ENCODE measurements at places on chromosomes 16 and 17.
A peak's percentile ranks its signal among the peaks of the same experiment; 100 is the strongest.

DNA sequence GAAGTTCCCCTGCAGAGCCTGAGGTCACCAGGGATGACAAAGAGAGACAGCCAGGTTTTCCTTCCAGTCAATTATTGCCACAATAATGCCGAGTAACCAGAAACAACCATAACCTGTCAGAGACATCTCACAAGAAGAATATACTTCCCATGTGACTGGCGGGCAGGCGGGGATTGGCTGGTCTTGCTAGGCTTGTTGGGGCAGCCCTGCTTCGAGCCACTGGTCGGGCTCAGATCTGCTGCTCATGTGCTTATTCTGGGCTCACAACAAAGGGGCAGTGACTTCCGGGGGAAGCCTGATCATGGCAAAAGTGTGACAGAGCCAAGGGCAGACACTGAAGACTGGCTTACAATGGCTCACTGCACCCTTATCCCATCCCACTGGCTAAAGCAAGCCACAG is 48.1 kb upstream of the IRX6 start:
- no peak for DNase-seq

DNA sequence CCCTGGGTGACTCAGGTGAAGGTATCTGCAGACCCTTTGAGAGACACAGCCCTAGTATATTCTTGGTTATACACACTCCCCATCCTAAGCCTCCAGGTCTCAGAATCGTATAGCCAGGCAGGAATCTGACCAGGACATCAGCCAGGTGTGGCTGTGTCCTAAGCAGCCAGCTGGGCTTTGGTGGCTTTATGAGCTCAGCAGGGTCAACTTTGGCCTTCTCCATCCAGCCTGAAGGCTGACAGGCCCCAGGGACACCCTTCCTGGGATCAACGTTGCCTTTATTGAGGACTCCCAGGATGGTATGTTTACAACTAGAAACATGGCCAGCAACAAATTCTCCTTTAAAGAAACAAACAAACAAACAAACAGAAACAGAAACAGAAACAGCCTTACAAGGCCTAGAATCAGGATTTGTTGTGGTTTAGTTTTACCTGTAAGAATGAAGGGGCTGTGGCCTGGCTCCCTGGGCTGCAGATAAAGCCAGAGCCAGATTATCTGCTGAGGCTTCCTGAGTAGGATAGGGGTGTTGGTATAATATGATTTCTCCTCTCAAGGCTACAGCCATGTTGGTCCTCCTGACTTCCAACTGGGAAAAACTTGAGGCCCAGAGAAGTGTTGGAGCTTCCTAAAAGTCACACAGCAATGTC is 8.5 kb downstream of the KIF19 start:
- DNase-seq: no peak

DNA sequence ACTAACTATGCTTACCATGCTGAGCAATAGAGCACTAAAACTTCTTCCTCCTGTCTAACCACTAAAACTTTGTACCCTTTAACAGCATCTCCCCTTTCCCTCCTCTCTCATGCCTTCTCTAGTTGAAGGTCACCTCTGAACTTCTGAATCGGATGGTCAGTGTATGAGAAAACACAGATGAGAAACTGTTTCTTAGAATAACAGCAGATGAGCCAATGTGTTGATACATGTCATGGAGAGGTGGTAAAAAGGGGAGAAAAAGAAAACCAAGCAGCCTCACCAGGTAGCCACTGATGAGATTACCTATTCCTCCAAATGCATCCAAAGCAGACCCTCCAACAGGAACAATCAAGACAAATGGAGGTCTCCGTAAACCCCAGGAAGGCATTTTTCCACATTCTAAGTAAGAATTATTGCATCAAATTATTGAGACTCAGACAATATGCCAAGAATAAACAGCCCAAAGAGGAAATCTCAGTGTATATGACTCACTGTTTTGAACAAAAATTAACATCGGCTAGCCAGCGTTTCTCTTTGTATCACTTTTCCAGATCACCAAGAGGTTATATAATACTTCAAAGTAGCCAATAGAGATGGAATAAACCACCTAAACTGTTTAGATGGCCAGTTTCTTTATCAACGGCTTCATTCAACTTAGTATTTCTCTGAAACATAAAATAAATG is 793.3 kb upstream of the SOX9 start:
- DNase-seq: peak; percentile 57

DNA sequence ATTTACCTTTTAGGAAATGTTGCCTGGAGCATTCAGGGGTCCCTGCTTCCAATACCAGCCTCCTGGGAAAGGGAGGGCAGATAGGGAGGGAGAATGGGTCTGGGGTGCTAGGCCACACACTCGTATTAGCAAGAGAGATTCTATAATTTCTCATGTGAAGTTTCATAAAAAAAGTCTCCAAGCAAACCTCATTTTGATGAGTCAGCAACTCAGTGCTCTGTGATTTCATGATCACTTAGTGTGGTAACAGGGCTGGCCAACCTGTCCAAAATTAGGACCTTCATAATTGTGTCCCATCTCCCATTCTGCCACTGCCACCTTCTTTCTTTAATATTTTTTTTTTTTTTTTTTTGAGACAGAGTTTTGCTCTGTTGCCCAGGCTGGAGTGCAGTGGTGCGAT is 41.4 kb downstream of the IGF2BP1 start:
- DNase-seq: no peak

- DNase-seq: no peak
Measured at GRCh38 chr17:50028736-50029120, 27.2 kb upstream of the ITGA3 start.

- no peak for DNase-seq
Measured at GRCh38 chr16:85570213-85570734, 42.8 kb upstream of the GSE1 start.

- peak; percentile 9 for DNase-seq
Measured at GRCh38 chr17:11598274-11599221, at the start of gene DNAH9. Gene DNAH9 (plus strand): TSS chr17:11598470. CDS start chr17:11598499, 29 bp downstream.

DNA sequence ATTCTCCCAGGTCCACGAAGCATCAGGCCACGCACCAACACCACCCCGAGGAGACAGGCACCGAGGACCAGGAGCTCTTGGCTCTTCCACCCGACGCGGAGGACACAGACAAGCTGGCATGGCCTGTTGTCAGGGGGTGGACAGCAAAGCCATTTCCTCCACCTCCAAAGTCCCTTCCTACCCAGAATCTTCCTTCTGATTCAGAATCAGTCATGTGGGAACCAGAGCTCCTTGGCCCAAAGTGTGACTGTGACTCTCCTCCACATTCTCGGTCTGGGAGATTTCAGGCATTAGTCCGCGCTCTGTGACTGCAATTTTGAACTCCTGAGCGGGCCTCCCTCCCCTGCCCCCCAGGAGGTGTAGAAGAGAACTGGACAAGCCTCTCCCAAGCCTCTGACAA is 9.2 kb downstream of the DNAH17 start:
- DNase-seq: no peak

DNA sequence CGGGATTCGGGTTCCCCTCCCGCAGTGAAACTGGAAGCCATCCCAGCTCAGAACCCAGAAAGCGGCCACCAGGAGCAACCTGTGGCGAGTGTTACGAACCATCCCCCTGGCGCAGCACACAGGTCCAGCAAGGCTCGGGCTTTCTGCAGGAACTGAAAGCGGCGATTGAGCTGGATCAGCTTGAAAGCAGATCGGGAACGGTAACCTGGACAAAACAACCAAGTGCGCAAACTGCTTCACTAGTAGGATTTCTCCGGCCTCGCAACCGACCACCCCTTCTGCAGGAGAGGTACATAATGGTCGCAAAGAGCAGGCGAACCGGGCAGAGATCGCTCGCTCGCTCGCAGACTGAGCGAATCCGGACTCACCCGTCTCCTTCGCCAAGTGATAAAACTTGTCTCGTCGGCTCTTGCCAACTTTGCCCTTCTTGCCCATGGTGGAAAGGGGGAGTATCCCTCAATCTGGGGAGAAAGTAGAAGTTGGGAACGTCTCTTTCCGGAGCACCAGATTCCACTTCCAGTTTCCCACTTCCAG is 696 bp upstream of the PSMC5 start:
- DNase-seq: no peak

DNA sequence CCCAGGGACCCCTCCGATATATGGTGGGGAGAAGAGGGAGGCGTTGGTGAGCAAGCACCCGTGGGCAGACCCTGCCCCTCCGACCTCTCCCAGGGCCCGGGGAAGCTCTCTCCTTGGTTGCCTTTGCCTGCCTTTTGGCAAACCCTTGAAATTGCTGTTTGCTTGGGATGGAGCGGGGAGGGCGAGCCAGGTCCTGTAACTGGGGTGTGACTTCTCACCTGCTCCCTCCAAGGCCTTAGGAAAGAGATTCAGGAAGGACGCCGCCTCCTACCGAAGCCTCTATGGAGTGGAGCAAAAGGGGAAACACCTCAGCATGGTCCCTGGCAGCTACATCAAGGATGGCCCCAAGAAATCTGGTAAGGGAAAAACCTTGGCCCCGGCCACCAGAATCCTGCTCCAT is 4.6 kb downstream of the C16orf78 start:
- no peak for DNase-seq

DNA sequence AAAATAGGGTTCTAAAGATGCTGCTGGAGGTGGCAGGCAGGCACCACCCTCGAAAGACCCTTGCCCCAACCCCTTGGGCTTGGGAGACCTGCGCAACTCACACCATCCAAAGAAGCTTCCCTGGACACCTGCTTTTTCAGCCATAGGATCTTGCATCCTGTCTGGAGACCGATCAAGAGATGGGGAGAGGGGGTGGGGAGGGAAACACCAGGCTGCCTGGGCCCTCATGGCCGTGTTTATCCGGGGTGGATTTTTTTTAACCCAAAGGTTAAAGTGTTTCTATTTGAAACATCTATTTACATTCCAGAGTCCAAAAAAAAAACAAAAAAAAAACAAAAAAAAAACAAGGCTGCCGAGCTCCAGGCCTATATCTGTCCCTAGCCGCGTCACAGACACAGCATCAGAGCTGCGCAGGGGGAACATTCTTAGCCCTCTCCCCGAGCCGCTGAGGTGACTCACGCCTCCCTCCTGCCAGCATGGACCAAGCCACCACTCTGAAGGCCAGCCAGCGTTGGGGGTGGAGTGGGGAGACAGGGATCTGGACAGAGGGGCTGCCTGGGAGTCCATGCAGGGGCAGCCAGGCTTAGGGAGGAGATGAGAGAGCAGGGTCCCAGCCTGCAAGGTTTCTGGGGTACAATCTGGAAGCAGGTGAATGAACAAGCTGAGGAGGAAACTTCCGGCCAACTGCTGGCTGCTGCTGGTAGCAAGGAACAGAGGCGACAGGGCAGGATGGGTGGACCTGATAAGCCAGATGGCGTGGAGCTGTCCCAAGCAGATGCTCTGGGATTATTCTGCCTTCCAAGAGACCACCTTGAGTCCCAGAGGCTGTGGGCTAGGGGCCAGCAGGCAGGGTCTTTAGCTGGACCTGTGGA is 14.8 kb downstream of the HDAC5 start:
- peak; percentile 90 for DNase-seq

GRCh38 chr16:49490321-49490705 is 116.7 kb downstream of the C16orf78 start:
- DNase-seq: no peak

DNA sequence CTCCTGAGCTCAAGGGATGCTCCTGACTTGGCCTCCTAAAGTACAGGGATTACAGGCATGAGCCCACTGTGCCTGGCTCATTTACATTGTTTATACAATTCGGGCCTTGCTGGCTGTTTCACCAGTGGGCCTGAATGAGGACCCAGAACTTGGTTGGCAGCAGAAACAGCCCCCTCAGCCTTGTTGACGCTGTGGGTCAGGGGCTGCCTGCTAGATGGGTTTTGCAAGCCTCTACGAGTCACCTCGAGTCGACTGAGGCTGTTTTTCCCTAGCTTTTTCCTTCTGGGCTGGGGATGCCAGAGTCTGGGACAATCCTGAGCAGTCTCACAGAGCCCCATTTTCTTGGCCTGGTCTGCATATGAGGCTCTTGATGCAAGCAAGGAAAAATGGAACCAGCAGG is 16.1 kb downstream of the PPL start:
- no peak for DNase-seq

GRCh38 chr16:17518441-17518840 is 47.7 kb upstream of the XYLT1 start:
- DNase-seq: no peak

GRCh38 chr16:19419698-19420075 is 2.0 kb downstream of the TMC5 start:
- DNase-seq: no peak

DNA sequence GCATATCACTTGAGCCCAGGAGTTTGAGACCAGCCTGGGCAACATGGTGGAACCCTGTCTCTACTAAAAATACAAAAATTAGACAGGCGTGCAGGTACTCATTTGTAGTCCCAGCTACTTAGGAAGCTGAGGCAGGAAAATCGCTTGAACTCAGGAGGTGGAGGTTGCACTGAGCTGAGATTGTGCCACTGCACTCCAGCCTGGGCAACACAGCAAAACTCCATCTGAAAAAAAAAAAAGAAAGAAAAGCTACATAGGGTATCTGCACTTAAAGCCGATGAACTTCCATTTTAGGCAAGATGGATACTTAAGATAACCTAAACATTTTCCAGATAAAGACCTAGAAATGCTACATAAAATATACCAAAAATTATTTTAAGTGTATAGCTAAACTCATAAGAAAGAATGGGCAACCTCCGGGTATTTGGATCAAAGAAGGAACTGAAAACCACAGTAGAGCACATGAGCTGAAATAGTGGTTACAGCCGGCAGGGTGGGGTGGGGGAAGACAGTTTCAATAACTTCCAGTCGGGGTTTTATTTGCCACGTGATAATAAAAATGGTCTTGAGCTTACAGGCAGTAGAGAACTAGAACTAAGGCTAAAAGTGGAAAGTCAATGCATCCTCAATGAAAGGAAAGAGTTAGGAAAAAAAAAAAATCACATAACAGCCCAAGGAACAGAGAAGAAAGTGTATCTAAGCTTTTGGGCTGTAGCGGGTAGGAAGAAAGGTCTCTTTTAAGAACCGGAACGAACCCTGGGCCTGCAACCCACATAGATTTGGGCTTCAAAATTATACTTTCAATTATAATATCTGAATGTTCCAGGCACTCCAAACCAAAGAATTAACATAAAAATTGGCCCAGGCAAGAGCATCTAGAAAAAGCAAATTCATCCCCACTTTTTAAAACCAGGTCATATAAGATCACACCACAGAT is 53.1 kb downstream of the CFDP1 start:
- peak; percentile 20 for DNase-seq

GRCh38 chr16:81094771-81095251 is 1.4 kb downstream of the GCSH start:
- no peak for DNase-seq

DNA sequence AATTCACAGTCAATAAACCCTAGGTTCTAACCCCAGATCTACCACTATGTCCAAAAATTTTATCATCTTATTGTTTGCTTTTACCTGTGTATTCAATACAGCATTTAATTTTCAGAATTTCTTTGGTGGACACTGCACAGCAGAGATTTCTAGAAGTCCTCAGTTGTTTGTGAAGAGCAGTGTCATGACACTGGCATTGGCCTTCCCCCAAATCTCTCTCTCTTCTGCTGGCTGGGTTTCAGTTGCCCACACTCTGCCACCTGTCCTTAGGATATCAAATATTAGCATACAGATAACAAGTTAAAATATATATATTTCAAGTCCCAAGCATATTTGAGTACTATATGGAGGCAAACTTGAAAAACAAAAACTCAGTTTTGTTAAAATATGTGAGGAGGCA is 2.0 kb upstream of the THUMPD1 start:
- DNase-seq: no peak

DNA sequence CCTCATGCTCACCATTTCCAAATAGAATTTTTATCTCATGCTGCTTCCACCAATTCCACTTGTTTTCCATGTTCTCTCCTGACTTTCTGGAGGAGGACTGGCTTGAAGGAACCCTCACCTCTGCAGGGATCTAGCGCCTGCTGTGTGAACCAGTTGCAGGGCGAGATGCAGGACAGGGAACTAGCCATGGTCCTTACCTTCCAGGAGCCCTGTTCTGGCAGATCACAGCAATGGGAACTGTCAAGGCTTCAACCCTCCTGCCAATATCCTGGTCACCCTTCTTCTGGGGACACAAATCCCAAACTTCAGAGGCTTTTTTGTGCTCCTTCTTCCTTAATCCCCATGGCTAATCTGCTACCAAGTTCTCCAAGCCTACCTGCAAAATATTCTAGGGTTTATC is 60.4 kb upstream of the MMP2 start:
- DNase-seq: no peak

All from stromal cell of bone marrow (primary cell).